M059J (cell line): ENCODE measurements at places on chromosomes 3 and 15. TPM values are rescaled to one million over a fixed set of nuclear protein-coding genes. Genes with fewer than 3 reads are reported as not detected.

SKIL gene
- 33.5 and 36.8 TPM in 2 replicates for total RNA-seq

ERC2 gene
- 1.2 and 3.4 TPM in 2 replicates for total RNA-seq

PSTPIP1 gene
- total RNA-seq, result not detected in 2 replicates

STRIT1 gene
- not detected in 2 replicates for total RNA-seq

- no peak for DNase-seq
These were observed 3.5 kb upstream of the PLA2G4E start for GRCh38 chr15:42024303-42024702.

GRCh38 chr3:89946884-89947283, 839.5 kb downstream of the EPHA3 start:
- no peak for DNase-seq
